ENCODE measurements at places on chromosomes 4 and X.

- no peak for DNase-seq
These were observed 101.3 kb downstream of the TSPAN7 start for GRCh38 chrX:38662640-38663039.

- no peak for DNase-seq
These were observed 56.2 kb upstream of the CHRDL1 start for GRCh38 chrX:110851780-110852179.

- no peak for DNase-seq
These were observed 163.6 kb downstream of the ZNF674 start for GRCh38 chrX:46381630-46382029.

- DNase-seq, result no peak
These were observed 473.4 kb downstream of the PCDH7 start for GRCh38 chr4:31193521-31193920.

DNA sequence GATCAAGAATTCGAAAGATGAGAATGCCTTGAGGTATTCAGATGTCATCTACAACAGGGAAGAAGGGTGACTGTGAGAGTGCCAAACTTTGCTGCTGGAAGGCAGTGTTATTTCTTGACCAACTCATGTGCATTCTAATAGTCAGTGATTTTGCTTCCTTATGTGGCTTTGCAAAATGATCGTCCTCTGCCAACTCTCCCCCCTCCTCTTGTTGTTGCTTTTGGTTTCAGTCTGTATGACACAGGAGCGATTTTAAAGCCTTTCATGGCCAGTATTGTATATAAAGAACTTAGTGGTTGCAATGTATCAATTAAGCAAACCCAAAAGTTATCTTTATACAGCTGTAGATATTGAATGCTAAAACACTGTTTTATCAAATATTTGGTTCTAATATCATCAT is 379.1 kb downstream of the IL1RAPL1 start:
- no peak for DNase-seq

- DNase-seq, result no peak
These were observed 44.7 kb downstream of the SETD7 start for GRCh38 chr4:139511320-139511719.

DNA sequence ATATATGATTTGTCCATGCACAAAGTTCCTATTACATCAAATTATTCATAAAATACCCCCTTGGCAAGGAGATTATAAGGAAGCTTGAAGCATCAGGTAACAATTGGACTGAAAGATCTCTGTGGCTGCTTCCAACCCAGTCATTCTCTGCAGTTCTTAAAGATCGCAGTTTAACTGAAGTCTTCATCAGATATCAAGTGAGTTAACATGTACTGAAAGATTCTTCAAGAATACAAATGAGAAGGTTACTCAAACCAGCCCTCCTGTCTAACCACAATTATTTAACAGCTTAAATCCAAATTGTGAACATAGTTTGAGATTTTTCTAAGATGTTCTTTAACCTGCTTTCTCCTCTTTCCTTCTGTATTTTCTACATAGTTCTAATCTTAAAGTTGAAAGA is 56.1 kb downstream of the SLC10A7 start:
- DNase-seq, result no peak

DNA sequence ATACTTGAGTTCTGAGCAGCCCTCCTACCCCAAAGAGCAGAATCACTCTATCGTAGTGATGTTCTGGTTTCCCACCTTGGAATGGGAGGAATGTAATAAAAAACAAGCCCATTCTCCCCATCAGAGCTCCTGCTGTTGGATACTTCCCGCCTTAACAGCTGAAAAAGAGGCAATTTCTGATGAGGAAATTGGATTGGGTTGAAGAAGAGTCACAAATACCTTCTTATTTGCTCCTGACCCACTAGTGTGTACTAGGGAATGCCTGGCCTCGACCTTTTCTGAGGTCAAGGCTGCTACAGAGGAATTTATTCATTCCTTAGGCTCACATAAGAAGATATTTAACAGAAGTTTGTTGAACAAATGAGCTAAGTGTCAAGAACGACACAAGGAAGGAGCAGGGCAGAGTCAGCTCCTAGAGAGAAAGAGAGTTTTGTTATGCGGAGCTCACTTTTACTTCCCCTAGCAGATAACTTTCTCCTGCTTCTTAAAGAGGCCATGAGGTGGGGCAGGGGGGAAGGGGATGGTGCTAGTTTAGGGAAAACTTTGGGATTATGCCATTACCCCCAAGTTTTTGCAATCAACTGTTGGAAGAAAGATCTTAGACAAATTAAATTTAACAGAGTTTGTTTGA is 273.8 kb upstream of the CLNK start:
- no peak for DNase-seq

- no peak for DNase-seq
These were observed 12.2 kb downstream of the EGFL6 start for GRCh38 chrX:13581554-13581953.

- peak; percentile 55 for DNase-seq
These were observed 11.6 kb downstream of the PAGE4 start for GRCh38 chrX:49840679-49841078.

DNA sequence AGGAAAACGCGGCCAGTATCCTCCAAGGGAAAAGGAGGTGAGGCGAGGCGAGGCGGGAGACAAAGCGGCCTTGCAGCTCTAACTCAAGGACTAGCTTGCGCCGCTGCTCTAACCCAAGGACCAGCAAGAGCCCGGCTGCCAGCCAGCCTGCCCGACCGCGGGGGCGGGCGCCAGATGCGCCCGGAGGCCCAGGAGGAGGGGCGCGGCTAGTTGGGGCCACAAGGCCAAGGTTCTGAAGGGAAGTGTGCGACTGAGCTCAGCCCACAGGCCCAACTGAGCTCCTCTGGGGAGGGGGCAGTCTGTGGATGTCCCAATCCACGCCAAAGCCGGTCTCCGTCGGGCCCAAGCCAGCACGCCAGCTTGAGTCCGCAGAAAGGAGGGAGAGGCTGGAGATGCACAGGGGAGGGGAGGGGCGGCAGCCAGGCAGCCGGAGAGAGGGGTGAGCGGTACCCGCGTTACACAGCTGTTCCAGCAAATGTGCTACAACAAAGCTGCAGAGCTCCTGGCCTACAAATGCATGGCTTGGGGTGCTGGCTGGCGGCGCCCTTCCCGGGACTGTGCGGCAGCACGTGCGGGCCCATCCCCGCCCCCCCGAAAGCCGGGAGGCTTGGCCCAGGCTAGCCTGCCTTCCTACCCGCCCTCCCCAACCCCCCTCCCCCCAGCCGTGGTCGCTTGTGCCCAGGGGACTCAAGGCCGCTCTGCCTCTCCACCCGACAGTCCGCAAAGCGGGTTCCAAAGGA is 637 bp downstream of the AMER1 start:
- DNase-seq, result peak; percentile 45

DNA sequence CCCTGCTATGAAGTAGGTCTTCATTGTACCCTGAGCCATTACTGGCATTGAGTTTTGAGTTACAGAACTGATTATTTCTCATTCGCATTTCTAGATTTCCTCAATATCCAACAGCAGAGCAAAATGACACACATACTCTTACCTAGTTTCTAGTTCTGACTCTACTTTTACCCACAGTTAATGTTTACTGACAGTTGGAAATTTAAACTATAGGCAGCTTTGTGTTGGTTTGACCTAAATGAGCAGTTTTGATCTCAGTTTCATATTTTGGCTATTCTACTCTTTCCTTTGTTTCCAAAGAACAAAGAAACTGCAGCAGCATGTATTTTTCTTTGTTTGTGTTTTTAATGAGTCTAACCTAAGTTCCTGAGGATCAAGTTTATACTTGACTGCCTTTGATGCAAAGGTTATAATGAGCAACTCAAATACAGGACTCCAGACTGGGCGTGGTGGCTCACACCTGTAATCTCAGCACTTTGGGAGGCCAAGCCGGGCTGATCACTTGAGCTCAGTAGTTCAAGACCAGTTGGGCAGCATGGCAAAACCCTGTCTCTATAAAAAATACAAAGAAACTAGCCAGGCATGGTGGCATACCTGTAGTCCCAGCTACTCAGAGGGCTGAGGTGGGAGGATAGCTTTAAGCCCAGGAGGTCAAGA is 30.4 kb downstream of the TXK start:
- no peak for DNase-seq

- no peak for DNase-seq
These were observed 127.0 kb upstream of the GATB start for GRCh38 chr4:151887816-151888180.

DNA sequence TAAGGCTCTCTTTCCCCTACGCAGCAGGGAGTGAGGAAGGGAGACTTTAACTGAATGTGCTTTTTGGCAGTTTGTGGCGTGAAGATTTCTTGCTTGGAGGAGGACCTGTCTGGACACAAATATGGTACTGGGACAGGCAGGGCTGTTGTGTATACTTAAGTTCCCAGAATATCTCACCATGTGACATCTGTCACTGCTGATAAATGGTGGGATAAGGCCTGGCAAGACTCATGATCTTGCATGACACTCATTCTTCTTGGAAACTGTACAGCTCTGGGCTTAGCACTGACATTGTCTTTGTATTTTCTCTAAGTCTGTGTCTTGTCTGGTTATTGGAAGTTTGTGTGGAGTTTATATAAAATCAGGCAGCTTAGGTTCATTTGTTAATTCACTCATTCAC is 93.1 kb downstream of the STK32B start:
- no peak for DNase-seq

GRCh38 chr4:173213296-173213695 is 44.7 kb downstream of the GALNT7 start:
- no peak for DNase-seq

DNA sequence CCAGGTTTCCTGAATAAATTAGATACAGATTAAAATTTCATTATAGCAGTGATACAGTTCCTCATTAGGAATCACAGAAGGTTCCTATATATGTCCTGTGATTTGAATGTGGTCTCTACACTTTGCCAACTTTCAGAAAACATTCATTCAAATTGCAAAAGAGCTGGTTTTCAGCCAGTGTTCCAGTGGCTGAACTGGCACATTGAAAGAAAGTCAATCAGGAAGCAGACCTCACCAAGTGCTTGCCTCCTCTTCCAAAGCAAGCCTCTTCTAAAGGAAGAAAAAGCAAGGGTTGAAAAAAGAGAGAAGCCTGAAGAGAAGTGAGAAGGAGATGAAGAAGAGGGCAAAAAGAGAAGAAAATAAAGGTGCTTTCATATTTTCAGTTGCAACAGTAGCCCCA is 12.7 kb downstream of the KLHL34 start:
- DNase-seq, result no peak

DNA sequence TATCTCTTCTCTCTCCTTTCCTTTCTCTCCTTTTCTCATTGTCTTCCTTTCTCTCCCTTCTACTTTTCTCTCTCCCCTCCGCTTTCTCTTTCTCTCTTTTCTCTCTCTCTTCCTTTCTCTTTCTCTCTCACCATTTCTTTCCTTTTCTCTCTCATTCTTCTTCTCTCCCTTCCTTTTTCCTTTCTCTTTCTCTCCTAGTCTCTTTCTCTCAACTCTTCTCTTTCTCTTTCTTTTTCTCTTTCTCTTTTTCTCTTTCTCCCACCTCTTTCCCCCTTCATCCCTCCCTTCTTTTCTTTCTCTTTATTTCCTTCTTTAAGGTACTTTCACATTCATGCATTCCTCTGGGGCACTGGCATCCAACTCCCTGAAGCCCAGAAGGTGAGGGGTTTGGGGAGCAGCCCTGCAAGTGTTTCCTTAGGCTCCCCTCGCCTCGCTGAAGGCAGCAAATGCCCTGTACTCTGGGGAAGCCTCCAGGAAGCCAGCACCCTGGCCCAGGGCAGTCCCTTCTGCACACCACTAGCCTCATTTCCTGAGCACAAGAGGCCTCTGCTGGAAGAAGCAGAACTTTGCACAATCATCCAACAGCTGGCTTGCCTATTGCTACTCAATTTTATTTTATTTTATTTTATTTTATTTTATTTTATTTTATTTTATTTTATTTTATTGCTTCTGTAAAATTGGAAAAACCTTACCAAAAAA is 124.2 kb downstream of the NFKB1 start:
- DNase-seq, result no peak

DNA sequence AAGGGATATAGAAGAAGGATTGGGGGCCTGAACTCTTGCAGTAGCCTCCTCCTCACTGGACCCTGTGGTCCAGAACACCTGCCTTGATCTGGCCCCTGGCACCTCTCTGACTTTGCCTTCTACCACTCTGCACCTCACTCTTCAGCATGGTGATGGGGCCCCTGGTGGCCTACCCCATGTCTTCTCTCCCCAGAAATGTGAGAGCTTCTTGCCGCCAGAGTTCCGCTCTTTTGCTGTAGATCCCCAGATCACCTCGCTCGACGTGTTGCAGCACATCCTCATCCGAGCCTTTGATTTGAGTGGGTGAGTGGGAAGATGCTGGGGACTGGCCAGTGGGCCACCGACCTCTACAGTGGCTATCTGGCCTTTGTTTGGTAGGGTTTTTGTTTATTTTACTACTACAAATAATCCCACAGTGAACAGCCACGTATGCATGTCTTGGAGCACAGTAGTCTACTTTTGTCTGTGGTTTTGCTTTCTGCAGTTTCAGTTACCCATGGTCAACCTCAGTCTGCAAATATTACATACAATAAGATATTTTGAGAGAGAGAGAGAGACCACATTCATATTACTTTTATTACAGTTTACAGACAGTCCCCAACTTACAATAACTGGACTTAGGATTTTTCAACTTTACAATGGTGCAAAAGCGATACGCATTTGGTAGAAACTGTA is 1.8 kb downstream of the TBC1D25 start:
- no peak for DNase-seq

GRCh38 chr4:98619180-98619579 is 39.2 kb downstream of the TSPAN5 start:
- DNase-seq, result no peak

DNA sequence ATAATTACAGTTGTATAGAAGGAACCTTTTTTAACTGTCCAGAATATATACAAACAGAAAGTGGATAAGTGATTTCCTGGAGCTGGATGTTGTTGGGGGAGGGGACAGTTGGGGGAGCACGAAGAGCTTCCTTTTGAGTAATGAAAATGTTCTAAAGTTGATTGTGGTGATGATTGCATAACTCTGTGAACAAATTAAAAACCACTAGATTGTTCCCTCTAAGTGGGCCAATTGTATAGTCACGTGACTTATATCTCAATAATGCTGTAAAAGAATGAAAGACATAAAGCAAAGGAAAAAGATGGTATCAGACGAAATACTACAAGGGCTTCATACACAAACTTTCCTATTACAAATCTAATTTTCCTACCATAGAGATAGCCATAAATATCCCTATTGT is 2.7 kb downstream of the CT55 start:
- no peak for DNase-seq

GRCh38 chr4:142411993-142412392 is 434.1 kb downstream of the INPP4B start:
- DNase-seq, result no peak

DNA sequence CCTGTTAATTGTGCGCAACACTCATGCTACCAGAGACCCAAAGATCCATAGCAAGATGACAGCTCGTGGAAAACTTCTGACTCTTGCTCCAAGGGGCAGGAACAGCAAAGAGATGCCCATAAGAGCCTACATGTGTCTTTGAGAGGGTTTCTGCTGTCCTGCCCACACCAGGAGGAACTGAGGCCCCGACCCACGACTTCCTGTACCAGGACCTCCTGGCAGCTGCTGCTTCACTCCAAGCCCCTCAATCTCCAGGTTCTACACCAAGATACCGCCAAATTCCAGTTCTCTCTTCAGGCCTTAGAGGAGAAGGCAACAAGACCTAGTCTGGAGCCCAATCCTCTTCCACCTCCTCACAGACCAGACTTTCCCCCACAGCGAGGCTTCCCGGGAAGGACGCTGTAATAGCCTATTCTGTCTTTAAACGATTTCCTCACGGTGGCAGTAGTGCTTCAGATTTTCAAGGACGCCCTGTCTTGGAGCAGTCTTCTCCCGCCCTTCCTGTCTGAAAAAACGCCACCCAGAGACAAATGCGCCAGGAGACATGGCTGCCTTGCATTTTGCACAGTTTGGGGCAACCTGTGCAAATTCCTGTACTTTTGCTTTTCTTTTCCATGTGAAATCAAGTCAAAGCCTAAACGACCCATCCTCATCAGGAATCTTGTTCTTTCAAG is 230.2 kb upstream of the STK26 start:
- no peak for DNase-seq
